Heart left ventricle (tissue), 16 donors: ENCODE measurements at places on chromosomes 2 and 18.
A peak's percentile ranks its signal among the peaks of the same experiment; 100 is the strongest.

- DNase-seq = no peak
Measured at GRCh38 chr2:36359067-36359466, 3.5 kb downstream of the CRIM1 start.

GRCh38 chr18:12726774-12727550 lies 24.1 kb downstream of the PSMG2 start:
- DNase-seq = no peak

- DNase-seq = peak; percentile 64
Measured at GRCh38 chr2:55111570-55112228, 61.4 kb upstream of the RTN4 start.

- DNase-seq = no peak
Measured at GRCh38 chr2:11827547-11827946, 81.1 kb downstream of the LPIN1 start.

DNA sequence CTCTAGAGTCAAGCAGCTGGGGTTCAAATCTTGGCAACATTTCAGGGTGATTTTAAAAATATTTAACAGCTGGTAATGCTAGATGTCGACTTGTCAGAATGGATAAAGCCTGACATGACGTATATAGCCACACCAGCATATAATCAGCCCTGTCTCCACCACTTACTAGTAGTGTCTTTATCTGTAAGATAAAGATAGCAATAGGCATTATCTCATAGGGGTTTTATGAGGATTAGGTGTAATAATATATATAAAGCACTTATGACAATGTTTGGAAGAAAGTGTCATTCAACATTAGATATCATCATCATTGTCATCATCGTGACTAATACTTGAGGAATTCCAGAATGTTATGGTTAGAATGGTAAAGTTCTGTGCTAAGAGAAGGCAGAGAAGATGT lies 369.0 kb upstream of the CWC22 start:
- DNase-seq = no peak

GRCh38 chr2:42342061-42342794 lies 18.8 kb downstream of the COX7A2L start:
- peak; percentile 49 for DNase-seq

DNA sequence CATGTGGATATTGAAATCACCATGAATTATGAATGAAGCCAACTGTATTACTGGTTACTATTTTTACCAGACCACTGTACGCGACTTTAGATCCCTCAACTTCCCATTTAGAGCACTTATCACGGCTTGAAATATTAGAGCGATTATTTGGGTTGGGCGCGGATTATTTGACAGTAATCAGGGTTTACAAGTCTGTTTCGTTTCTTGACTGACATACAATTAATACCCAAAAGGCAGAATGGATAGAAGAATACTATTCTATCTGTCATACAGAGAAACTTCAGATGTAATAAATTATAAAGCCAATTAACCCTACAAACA lies 496 bp upstream of the NAPG start:
- no peak for DNase-seq

DNA sequence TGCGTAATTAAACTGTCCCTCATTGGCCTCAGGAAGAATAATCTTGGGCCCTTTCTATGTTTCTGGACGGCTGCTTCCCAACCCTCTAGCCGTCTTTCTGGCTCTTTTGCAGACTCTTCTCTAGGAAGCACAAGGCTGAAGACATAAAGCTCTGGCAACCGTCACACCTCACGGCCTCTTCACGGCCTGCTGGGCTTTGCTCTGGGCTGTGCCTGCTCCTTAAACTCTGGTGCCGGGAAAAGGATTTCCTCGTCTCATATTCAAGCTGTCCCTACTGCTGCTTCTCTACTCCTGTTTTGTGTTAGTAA lies 36.0 kb upstream of the WIPF1 start:
- DNase-seq = no peak
